CD4-positive, alpha-beta T cell treated with Interferon gamma for 1 hour (primary cell): ENCODE measurements at places on chromosomes 4 and X.

- no peak for DNase-seq
These were observed 89.7 kb upstream of the PCDH7 start for GRCh38 chr4:30630431-30630830.

GRCh38 chr4:104393655-104394324, 100.9 kb downstream of the CXXC4 start:
- no peak for DNase-seq

- DNase-seq = peak; percentile 16
These were observed 38.4 kb downstream of the SAGE1 start for GRCh38 chrX:135931644-135932487.

DNA sequence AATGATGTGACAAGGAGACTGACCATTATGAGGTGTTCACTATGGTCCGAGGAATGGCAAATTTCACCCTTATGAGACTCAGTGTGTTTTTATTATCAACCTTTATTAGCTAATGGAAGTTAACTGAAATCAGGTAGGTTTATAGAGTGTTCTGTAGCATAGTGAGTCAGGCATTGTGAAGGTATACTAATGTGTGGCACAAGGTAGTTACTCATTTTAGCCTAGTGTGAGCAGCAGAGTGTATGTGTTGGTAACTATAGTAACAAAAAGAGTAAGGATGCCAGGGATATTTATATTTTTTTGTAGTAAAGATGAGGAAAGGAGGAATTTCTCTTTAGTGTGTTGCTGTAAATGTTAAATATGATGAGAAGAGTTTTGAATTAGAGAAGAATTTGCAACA, 12.0 kb downstream of the PDLIM5 start:
- DNase-seq = no peak

DNA sequence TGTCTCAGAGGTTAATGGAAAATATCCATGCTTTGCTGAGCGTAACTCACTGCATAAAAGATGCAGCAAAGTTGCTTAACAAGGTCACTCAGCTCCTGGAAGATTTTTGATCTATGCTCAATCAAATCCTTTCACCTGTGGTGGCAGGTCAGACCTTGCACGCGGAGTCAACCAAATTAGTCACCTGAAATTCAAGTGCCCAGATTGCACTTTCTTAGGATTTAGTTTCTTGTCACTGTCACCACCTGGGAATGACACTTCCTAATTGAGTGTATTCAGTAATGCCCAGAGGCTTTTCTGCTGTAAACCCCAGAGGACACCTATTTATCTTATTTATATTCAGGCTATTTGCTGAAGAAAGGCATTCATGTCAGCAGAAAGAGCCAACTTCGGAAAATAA, 215.8 kb upstream of the SMIM31 start:
- no peak for DNase-seq

- DNase-seq = no peak
These were observed 8.8 kb downstream of the MID1 start for GRCh38 chrX:10611441-10612090.

DNA sequence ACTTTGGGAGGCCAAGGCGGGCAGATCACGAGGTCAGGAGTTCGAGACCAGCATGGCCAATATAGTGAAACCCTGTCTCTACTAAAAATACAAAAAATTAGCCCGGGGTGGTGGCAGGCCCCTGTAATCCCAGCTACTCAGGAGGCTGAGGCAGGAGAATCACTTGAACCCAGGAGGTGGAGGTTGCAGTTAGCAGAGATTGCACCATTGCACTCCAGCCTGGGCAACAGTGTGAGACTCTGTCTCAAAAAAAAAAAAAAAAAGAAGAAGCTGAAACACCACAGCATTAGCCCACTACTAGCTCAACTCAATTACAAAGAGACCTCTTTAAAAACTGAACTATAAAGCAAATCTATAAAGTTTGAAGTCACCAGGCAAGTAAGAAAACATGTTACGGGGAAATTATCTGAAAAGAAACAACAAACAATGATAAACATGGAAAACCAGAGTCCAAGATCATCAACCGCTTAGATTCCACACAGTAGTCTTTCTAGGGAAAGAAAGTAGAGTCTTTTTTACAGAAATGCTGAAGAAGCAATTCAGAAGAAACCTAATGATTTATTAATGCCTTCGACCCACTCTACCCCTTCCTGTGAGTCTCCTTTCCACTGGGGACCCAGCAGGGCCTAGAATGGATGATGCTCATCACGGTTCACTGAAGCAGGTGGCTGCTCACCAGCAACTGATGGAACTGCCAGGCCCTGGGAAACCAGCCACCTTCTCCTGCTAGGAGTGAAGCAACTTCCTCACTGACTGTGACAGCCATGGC, 6.6 kb downstream of the SAT1 start:
- DNase-seq = no peak

DNA sequence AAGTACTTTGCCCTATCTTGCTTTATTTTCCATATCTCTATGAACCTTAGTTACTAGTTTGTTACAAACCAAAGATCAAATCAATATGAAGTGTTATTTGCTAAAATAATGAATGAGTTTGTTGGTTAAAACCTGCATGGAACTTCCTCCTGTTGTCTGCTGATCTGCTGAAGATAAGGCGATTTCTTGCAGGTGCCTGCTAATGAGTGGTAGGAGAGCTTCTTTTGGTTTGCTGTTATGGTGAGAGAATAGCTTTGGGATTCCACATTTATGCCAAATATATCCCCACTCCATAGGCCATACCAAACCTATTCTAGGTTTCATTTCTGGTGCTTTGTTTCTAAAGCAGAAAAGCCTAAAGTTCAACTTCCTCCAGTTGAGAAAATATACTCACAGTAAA, 103.8 kb upstream of the PCDH10 start:
- no peak for DNase-seq

GRCh38 chr4:6466756-6467381, 5.5 kb downstream of the PPP2R2C start:
- no peak for DNase-seq

GRCh38 chrX:105050921-105051320, 169.6 kb downstream of the TEX13A start:
- DNase-seq = no peak

DNA sequence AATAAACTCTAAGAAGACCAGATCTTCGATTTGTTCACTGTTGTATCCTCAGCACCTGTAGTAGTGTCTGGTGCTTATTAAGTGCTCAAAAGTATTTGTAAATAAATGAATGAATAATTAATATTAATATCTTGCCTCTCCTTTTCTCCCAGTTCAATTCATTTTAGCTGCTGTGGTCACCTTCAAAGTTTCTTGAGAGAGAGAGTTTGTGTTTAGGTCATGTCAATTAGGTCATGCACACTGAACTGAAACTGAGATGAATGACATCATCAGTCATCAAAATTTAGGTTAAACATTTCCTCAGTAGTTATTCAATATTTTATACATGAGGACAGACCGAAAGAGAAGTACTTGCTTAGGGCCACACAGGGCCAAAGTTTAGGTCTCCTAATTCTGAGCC, 73.5 kb downstream of the ANXA3 start:
- DNase-seq = no peak

DNA sequence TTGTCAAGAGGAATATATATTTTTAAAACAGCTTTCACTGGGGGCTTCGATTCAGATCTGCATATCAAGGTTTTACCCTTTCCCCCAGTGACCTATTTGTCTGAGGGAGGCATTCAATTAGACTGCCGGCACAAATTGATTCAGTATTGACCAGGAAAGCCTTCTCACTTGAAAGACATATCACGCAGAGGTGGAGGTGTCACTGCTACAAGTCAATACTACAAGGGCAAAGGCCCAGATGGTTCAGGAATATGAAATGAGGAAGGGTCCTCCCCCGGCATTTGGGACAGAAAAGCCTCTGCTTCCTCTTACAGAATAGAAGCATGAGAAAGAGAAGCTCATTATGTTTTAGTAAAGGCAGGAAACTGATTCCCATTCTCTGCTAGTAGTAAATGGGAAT, 383.6 kb downstream of the HNRNPD start:
- no peak for DNase-seq

GRCh38 chr4:146255463-146255862, 41.1 kb downstream of the REELD1 start:
- no peak for DNase-seq

- no peak for DNase-seq
These were observed 34.8 kb downstream of the PLAC1 start for GRCh38 chrX:134623293-134624045.

- no peak for DNase-seq
These were observed 56.9 kb downstream of the MAD2L1 start for GRCh38 chr4:120009731-120010130.

DNA sequence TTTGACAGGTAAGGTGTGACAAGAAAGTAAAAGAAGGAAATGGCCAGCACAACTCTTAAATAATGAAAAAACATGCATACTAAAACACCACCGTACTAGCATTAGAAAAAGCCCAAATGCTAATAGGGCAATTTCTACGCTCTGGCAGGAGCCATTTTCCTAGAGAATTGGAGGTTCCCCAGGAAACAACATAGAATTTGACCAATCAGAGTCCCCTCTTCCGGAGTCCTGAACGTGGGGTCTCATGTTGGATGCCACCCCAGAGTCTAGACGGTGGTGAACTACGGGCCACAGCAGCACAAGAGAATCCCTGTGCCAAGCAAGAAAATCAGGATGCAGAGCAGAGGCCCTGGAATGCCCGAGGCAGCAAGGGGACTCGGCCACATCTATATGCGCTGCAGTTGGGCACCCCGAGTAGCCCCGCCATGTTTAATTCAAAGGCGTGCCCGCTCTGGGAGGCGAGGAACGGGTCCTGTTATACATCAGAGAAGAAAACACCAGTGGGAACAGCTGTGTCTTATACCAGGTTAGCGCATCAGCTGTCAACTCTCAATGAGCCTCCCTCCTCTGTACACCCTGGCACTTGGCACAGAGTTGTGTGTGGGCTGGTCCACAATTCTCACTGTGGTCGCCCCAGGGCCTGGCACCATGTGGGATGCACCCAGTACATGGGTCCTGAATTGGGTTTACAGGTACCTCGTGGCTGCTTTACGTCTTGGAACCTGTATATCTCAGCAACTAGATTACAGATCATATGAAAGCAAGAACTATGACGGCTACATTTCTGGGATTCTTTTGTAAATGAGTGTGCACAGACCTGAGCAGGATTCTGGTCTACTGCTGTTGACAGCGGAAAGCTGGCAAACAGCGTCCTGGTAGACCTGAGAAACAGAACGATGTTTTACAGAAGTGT, 52.1 kb downstream of the SEL1L3 start:
- DNase-seq = no peak

GRCh38 chr4:185004562-185005218, 13.6 kb upstream of the HELT start:
- DNase-seq = no peak

DNA sequence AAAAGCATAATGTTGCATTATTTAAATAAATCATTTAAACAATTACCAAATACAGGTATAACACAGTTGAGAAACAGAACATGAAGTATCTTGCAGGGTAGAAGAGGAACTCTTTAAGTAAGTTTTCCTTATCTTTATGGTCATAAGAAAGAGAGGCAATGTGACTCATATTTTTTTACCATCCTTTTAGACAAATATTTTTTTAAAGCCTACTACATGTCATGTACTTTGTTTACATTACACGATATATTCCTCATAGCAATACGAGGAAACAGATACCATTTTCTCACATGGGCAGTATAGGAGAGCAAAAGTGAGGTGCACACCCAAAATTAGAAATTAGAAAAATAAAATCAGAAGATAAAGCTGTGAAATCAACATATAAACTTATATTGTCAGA, 49.3 kb upstream of the EPHA5 start:
- DNase-seq = no peak

DNA sequence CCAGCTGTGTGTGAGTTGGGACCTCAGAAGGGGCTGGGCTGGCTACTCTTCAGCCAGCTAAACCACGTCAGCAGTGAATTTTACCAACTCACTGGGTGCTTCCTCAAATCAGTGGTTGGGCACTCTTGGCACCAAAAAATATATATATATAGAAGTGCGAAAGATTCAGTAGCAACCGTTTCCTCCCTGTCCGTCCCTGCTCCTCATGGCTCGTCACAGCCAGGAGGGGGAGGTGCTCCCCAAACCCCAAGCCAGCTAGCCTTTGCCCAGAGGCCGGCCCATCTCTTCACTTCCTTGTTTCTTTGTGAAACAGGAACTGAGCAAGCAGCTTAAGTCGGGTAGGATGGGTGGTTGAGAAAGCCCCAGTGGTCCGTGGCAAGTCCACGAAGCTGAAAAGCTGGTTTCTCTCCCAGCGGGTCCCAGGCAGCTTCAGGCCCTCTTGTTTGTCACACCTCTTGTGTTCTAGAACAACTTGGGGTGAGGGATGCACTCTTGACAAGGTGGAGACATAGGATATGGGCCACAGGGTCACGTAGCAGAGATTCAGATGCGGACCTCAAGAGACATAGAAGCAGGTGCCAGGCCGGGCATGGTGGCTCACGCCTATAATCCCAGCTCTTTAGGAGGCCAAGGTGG, 6.8 kb upstream of the SASH3 start:
- DNase-seq = peak; percentile 90

- no peak for DNase-seq
These were observed 56.6 kb downstream of the AFM start for GRCh38 chr4:73538162-73538561.

DNA sequence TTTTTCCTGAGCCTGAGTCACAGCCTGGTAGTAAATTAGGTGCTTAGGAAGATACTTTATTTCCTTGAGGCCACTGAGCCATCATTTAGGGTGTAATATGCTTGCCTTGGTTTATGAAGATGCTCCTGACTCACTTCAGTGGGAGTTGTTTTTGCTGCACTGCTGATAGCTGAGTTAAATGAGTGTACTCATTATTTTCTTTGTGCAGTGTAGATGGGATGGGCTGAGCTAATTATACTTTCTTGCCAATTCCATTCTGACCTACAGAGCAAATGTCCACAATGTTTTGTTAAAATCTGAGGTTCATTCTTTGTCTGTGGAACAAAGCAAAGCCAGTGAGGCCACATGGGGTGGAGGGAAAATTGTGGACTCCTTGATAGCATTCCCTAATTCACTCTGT, 60.0 kb downstream of the FGF13 start:
- no peak for DNase-seq

DNA sequence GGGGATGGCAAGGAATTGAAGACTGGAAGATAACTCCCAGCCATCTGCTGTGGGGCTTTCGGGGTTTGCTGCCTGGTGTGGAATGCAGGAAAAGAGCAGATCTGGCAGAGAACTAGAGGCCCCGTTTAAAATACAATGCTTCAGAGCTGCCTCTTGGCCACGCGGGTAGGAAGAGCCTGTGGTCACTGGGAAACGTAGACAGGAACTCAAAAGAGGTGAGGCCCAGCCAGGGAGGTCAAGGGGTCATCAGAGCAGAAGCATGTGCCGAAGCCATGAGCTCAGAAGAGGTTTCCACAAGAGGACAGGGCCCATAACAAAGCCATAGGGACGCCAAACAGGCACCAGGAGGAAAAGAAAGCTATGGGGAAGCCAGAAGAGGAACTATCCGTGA, 14.5 kb upstream of the STS start:
- DNase-seq = no peak

- no peak for DNase-seq
These were observed 87.0 kb downstream of the BCOR start for GRCh38 chrX:40010550-40011321.

GRCh38 chr4:154439224-154439623, 52.4 kb downstream of the DCHS2 start:
- DNase-seq = no peak

DNA sequence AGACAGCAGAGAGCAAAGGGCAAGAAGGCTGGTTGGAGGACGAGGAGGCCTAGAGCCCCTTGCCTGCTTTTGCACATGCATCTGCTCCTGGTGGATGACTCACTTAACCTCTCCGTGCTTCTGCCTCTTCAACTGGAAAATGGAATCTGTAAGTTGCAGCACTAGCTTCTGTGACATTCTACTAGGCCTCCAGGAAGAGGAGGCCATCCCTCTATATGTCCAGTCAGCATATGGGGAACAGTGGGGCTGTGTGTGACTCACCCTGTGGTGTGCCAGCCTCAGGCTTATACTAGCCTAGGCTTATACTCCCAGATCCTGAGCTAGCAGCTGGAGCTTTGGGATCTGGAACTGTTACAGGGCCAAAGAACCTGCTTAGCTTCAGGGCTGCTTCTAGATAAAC, 36.0 kb downstream of the RTL9 start:
- no peak for DNase-seq
